ENCODE measurements at places on chromosomes 16 and 17.

DNA sequence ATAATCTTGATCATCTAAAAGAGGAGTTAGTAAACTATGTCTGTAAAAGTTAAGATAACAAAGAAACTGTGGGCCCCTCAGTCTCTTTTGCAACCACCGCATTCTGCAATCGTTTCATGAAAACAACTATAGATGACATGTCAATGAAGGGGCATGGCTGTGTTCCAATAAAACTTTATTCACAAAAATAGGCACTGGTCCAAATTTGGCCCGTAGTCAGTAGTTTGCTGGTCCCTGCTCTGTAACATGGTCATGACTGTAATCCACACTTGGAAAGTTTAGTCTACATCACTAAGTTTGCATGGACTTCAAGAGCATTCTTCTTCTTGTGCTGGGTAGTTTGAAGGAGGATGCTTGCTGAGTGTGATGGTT lies 299.3 kb upstream of the PSMD7 start:
- no peak for DNase-seq

- DNase-seq = no peak
Measured at GRCh38 chr17:58506354-58507080, 7.9 kb downstream of the MTMR4 start.

GRCh38 chr17:76735006-76735405 lies 2.1 kb downstream of the SRSF2 start:
- DNase-seq = peak; percentile 18

DNA sequence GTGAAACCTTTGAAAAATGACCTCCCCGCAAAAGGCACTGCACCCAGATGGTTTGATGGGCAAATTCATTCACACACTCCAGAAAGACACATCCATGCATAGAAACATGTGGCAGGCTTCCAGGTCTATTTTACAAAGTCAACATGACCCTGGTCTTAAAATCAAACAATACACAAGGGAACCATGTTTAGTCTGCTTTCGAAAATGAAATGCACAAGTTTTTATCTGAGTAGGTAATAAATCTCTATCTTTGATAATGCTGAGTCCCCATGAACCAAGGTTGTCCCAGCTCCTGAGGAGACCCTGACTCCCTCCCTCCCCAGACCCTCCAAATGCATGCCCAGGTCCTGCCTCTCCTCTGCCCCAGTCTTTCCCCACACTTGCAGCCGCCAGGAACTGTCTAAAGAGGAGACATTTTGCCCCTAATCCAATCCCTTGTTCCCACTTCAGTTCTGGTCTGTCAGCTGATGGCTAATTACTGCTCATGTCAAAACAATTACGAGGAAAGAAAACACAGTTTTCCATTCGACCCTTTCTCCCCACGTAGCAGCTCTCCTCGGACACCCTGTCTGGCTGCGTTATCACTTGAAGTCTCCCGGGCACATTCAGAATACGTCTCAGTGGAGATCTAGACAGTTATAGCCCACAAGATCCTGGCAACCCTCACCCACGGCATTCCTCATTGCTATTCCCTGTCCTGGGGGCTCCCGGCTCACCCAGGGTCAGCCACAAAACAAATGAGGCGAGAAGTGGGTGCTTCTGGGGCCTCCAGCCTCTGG lies 68.8 kb upstream of the RCVRN start:
- no peak for DNase-seq

DNA sequence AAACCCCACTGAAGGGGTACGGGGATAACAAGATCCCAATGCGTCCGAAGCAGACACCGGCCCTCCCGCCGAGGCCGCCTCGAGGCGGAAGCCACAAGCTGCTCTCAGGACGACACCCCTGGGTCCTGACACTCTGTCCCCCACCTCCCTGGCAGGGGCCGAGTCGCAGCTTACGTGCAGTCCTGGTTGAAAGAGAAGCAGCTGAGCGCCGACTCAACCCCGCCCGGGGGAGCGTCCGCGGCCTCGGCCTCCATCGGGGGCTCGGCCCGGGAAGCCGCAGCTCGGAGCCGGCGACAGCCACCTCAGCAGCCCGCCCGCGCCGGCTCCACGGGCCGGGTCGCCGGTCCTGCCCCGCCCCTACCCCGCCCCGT lies at the start of gene WIPI1:
Gene WIPI1, minus strand, starts transcription at position 329 of the 371 bp plus-strand sequence. Its CDS starts 75 bp downstream, at position 254.
- no peak for DNase-seq

DNA sequence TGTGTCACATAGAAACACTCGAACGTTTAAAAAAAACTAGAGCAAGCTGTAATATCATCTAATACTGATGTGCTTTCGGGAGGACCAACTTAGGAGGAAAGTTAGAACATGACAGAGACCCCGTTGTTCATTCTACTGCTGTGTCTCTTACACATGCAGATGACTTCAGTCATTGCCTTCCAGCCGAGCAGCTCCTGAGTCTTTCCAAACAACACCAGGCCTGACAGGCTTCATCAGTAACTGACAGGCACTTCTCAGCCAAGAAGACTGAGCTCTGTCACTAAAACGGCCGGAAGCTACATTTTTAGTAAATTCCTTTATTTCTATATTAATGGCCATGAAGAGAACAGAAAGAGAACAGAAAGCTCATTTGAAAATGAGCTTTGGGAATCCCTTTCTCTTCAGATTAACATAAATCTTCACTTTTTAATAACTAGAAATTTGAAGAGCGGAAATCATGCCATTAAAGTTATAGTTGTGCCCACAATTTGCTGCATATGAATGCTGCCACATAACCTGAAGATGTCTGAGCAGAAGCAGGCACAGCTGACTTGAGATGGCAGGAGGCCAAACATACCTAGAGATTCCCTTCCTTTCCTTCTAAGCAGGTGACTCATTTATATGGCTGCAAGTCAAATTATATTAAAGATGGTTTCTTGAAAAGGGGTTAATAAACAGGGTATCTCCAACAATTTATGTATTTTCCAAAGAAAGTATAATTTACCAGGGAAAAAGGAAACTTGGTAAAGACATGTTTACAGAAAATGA lies 148.9 kb downstream of the ITFG1 start:
- DNase-seq = no peak

- DNase-seq = peak; percentile 48
Measured at GRCh38 chr16:1413684-1414531, 596 bp downstream of the UNKL start.

GRCh38 chr17:29686993-29687590 lies 64.4 kb upstream of the CORO6 start:
- no peak for DNase-seq

GRCh38 chr17:29827179-29827578 lies 102.8 kb downstream of the SSH2 start:
- no peak for DNase-seq

GRCh38 chr17:7916808-7917207 lies 719 bp upstream of the RNF227 start:
- no peak for DNase-seq

DNA sequence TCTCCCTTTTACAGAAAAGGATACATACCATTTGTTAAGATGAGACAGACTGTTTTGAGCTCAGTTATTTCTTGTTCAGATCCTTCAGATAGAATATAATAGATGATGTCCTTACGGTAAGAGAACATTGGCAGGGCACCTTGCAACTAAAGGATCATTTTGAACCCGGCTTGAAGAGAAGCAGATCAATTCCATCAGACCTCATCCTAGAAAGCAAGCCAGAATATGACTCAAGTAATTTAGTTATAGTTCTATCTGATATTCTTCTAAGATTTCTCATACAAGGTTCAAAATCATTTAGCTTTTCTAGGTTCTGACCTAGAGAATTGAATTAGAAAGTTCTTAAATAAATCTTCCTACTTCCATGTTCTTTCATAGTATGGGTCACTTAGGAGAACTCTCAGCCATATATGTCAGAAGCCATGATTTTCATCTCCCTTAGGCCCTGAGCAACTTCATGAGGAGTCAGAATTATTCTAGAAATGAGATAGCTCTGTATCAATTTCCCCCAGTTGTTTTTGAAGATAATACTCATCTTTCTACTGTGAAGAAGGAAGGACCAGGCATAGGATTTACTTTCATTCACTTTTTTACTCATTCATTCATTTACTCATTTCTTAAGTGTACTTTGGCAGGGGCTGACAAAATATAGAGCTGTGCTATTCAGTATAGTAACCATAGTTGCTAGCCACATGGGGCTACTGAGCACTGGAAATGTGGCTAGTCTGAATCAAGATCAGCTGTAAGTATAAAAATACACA lies 2.5 kb upstream of the CMTM1 start:
- DNase-seq = no peak

- DNase-seq = no peak
Measured at GRCh38 chr16:75635036-75635435, 12.0 kb upstream of the ADAT1 start.

- no peak for DNase-seq
Measured at GRCh38 chr17:80577876-80578570, 33.4 kb downstream of the RPTOR start.

GRCh38 chr17:80029258-80029974 lies 6.3 kb downstream of the TBC1D16 start:
- DNase-seq = peak; percentile 13

DNA sequence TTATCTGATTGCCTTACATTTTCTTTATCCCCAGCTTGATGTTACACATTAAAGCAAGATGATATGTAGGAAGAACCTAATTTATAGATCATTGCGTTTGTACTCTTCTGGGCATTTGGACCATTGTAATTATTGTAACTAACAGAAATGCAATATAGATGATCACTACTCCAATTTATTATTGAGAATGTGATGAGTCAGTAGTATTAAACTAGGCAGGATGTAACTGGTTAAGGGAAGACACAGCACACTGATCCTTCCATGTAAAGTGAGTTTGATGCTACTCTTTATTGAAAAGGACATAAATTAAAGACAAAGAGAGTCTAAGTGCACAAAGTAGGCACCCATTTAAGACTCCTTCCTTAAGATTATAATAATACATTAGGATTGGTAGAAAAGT lies 223.8 kb downstream of the KIF2B start:
- DNase-seq = no peak

DNA sequence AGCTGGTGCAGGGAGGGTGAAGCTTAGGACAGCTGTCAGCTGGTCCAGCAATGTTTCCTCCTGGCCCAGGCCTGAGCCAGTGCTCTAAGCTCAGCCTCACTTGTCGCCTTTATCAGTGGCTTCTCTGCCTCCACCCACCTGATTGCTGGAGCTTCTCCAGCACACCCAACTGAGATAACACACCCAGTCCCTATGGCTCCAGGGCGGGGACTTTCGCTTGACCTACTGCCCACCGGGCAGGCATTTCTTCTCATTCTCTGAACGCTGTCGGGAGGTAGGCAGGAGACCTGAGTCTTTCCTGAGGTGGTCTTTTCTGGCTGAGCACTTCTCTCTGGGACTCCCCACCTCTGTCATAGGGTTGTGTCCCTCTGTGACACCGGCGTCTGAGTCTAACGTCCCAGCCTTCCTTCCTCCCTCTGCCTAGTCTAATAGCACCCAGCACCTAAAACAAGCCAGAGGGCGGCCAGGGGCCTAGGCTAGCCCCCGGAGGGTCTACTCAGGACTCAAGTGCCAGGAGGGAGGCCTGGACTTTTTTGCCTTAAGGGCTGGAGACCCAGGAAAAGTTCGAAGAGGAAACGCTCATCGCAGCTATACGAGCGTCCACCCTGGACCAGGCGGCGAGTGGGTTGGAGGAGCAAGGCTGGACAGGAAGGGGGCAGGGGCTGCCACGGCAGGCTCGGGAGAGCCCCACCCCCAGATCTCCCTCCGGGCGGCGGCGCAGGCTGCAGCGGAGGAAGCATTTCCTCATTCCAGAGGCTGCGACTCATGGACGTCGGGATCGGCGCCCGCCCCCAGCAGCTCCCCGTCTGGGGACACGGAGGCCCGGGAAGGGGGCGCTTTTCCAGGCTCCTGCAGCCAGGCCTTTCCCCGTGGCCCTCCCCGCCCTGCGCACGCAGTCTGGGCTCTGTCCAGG lies 756 bp downstream of the TAX1BP3 start:
- no peak for DNase-seq

DNA sequence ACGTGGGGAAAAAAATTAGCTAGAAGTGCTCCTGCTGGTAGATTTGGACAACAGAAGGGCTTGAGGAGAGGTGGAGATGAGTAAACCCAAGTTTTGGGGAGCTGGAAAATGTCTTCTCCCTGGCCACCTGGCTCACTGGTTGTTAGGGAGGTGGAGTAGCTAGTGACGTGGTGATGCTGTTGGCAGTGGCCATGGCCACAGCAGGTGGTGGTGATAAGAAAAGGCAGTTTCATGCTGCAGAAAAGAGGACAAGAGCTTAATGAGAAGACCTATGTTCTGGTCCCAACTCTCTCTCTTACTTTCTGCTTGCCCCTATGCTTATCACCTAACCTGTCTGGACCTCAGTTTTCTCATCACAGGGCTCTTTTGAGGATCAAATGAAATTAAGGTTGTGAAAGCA lies 223.5 kb upstream of the N4BP1 start:
- no peak for DNase-seq

- DNase-seq = no peak
Measured at GRCh38 chr17:39638317-39638716, 1.4 kb downstream of the STARD3 start.

GRCh38 chr17:49932138-49932723 lies 36.8 kb upstream of the DLX4 start:
- DNase-seq = no peak

DNA sequence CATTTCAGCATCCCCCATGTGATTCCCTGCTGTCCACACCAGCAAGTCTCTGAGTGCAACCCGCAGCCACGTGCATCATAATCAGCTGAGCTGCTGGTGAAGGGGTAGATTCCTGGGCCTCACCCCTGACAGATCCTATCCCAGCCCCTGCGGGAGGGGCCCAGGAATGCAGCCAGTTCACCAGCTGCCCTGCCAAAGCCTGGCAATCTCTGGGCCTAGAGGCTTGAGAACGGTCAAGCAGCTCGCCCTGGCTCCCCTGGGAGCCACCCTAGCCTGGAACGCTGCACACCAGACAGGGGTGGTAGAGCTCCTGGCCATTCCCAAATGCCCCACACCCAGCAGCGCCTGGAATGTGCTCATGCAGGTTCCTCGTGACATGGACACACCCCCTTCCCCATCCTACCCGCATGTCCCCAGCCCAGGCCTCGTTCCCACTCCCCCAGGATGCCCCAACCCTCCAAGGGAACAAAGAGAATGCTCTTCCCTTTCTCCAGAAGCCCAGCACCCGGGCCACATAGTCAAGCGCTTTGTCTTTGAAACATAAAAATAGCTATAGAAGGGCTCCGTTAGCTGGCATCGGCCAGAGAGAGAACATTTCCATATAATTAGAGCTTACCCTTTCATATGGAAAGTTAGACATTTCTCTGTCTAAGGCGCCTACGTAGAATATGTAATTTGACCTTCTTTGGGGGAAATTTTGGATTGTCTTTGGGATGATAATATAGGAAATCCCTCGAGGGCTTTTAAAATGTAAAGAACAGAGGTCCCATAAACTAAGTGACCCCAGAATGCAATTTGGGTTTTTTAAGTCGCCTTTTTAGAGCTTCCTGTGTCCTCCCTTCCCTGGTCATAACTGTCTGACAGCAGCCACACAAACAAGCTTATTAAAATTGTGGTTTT lies 3.4 kb downstream of the CEP295NL start:
- DNase-seq = no peak

- no peak for DNase-seq
Measured at GRCh38 chr16:9773289-9773688, 408.9 kb downstream of the GRIN2A start.

DNA sequence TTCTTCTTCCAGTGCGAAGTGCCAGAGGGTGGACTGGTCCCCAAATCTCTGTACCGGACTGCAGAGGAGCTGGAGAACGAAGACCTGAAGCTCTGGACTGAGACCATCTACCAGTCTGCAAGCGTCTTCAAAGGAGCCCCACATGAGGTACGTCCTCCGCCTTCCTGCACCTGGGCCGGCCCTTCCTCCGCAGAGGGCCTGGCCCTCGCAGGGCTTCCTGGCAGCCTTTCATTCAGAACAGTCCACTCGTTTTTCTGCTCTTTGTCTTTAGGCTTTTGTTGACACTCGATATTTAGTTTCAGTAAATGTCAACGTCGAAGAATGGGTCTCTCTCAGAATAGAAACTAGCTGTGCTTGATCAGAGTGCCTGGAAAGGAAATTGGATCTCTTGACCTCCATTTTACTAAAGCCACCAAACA lies 68.6 kb downstream of the SEC14L1 start:
- no peak for DNase-seq

GRCh38 chr16:66513111-66513723 lies 36.7 kb downstream of the TK2 start:
- DNase-seq = no peak
